ENCODE measurements at places on chromosomes 7 and 10.

DNA sequence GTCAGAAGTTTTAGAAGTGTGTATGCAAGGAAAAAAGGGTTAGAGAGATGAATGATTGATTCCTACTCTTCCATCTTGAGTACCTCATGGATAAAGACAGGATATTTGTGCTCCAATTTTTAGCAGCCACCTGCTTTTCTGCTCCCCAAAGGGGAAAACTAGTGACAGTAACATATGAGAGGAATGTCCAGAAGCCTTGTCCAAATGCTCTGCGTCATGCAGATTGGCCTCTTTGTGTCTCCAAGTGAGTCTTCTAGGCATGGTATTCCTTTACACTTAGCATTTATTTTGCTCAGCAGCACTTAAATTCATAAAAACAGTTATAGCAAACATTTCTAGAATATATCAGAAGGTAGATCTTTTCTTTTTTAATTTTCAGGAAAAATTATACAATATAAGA lies 306.8 kb downstream of the CNTNAP2 start:
- no peak for DNase-seq

DNA sequence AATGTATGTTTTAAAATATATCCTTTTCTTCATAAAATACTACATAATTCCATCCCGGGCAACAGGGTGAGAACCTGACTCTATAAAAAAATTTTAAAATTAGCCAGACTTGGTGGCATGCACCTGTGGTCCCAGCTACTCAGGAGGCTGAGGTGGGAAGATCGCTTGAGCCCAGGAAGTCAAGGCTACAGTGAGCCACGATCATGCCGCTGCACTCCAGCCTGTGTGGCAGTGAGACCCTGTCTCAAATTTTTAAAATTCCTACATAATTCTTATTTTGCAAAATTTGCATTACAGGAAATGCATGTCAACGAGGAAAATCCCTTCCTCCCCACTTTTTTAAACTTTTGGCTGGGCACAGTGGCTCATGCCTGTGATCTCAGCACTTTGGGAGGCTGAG lies 31.3 kb downstream of the AFAP1L2 start:
- DNase-seq = no peak

DNA sequence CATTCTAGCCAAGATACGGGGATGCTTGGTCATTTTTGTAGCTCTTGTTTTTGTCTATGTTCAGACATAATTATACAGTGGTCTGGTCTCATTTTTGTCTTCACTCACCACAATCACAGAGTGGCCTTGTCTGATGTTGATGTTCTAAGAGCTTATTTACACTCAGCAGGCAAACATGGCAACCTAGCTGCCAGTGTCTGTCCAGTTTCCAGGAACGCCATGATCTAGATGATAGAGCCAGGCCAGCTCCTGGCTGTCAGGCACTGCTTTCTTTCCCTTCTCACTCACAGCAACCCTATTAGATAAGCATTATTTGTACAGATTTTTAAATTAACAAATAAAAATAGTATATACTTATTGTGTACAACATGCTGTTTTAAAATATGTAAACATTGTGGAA lies 98.6 kb upstream of the PHF14 start:
- DNase-seq = no peak

DNA sequence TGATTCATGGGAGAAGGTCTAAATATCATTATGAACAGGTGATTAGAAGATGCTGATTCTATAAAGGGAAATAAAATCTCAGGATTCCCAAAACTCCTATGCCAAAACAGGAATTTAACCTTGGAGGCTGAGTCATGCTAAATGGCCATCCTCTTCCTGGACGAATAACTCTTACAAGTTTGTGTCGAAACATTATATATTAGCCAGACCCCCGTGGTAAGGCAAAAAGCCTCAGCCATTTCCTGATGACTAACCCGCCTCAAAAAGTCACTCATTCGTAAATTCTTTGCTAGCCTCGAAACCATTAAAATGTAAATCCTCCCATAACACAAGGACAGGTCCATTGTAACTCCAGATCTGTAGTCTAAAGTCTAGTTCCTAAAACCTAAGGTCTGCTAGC lies 32.0 kb downstream of the CUL2 start:
- DNase-seq = no peak

GRCh38 chr7:42460933-42461332 lies 223.9 kb upstream of the GLI3 start:
- DNase-seq = no peak

- DNase-seq = no peak
Observed at GRCh38 chr7:106165337-106165736, 53.2 kb upstream of the SYPL1 start.

DNA sequence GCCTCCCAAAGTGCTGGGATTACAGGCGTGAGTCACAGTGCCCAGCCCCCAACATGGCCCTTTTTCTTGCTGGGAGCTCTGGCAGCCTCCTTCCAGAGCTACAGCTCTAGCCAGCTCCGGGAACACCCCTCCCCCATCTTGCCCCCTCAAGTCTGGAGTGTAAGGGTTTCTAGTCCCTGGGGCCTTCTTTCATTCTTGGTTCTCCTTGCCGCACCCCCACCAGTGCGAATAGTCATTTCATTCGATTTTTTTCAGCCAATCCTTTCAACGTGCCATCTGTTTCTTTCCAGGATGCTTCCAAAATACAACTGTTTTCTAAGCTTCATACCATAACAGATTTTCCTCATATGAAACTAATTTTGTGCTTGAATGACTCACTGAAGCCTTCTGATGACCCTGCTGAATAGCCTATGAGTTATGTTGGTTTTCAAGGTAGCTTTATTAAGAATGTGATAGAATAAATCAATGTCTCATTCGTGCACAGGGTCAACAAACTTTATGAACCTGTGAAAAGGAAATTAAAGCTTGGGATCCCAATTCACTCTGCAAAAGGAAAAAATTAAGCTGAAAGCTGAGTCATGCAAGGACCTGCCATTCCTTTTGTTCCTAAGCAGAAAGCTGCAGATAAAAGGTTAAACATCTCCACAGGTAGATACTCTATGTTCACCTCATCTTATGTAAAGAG lies 38.6 kb downstream of the CDC14C start:
- DNase-seq = peak; percentile 44

GRCh38 chr7:40077849-40078248 lies 56.6 kb downstream of the MPLKIP start:
- DNase-seq = no peak

DNA sequence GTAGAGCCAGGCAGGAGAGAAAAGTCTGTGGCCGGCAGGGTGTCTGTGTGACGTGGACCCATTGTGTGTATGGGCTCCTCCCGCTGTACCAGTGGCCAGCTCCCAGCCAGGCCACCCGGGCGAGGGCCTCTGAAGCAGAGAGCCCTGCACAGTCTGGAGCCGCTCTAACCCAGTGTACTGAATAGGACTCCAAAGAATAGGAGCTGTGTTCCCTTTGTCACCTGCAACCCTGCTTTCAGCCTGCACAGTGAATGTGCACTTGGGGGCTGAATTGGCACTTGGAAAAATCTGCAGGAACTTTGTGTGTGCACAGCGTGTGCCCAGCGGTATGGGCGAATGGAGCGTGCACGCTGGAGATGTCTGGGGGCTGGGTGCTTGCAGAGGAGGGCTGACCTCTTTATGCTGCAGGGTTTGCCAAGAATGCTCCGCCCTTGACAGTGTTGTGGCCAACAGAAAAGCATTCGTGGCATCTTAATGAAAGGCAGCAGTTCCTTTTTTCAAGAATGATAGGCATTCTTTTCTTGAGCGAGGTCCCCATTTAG lies 216.2 kb downstream of the AUTS2 start:
- DNase-seq = peak; percentile 55

DNA sequence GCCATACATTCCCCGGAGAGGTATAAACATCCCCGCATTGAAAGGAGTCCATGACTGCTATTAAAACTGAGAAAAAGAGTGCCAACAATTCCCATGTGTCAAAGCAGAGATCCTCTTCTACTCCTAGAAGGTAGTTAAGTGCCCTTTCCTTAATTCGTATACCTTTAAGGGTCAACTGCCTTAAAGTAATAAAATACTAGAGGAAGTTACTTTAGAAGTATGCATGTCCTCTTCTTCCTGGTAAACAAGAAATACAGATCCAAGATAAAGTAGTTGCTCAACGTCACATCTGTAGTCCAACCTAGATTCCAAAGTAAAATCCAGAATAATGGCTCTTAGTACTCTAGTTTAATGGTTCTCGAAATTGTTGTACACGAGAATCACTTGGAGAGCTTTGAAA lies 1.5 kb upstream of the TSPAN12 start:
- DNase-seq = no peak

DNA sequence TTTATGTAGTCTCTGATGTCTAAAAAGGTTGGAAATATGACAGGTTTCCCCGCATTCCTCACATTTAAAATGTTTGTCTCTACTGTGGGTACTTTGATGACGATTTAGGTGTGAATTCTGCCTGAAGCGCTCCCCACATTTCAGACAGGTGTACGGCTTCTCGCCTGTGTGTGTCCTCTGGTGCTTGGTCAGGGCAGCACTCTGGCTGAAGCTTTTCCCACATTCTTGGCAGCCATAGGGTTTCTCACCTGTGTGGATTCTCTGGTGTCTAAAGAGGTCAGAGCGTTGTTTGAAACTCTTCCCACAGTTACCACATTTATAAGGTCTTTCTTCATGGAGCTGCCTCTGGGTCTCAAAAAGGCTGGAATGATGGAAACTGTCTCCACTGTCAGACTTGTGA lies 6.3 kb downstream of the ZNF394 start:
- DNase-seq = no peak

DNA sequence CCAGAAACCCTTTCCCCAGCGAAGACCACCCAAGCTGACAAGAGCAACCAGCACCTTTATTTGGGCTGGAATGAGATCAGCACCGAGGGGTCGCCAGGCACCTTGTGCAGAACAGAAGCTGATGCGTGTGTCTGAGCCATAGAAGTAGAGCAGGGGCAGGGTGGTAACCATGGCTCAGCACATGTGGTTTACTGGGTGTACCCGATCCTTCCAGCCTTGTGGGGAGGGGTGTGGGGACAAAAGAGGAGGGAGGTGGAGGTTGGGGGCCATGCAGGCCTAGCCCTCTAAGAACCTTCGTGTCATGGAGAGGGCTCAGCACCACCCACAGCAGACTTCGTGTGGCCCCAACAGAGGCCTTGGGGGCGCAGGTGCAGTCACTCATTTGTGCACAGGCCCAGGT lies 84.0 kb upstream of the GTF2I start:
- no peak for DNase-seq

DNA sequence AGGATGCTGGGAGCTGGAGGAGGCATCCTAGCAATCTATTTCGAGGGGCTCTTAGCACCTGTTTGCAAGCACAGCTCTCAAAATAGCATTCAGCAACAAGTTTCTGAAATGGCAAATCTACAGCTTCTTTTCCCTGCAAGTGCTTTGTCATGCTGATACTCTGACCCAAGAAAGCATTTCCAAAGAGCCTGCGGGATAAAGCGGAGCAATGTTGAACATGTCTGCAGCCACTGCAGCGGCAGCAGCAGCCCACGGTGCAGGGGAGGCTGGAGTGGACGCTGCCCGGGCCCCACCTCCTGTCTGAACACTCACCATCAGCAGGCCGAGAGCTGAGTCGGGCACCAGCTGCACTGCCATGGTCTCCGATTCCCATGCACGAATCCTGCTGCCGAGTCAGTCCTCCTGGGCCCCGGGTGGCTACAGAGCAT lies 964 bp downstream of the FRMD4A start:
- peak; percentile 73 for DNase-seq

DNA sequence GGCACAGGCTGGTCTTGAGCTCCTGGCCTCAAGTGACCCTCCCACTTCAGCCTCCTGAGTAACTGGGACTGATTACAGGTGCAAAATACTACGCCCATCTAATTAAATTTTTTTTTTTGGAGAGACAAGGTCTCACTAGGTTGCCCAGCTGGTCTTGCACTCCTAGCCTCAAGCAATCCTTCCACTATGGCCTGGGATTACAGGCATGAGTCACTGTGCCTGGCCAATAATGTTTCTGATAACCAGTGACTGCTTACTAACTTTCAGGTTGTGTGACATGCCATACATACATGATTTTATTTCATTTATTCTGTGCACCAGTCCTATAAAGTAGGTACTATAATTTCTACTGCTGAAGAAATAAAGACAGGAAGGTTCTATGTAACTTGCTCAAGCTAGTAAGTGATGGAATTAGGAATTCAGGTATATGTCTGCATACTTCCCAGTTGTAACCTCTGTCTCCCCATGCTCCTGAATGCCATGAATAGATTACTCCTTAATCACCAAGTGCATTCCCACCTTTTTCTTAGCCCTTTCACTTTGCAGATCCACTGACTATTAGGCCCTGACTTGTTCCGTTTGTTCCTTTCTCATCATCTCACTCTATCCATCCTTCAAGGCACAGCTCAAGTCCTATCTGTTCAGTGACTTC lies 28.1 kb downstream of the MCU start:
- DNase-seq = peak; percentile 57

DNA sequence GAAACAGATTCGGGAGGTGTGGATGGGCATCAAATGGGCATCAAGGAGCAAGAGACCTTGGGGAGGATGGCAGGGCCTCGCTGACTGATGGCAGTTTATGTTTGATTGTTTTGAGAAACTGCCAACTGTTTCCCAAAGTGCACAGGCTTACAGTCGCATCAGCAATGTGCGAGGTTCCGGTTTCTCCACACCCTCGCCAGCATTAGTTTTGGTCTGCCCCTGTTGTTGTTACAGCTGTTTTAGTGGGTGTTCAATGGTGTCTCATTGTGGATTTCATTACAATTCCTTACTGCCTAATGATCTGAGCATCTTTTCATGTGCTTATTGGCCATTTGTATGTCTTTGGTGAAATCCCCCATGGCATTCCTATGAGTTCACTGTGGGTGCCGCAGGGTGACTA lies 24.4 kb downstream of the AKR1E2 start:
- DNase-seq = no peak

- DNase-seq = no peak
Observed at GRCh38 chr10:6973899-6974298, 393.8 kb upstream of the PRKCQ start.

- DNase-seq = no peak
Observed at GRCh38 chr7:96728139-96728538, 18.5 kb upstream of the SEM1 start.

- no peak for DNase-seq
Observed at GRCh38 chr7:106775552-106775936, 89.5 kb upstream of the PIK3CG start.

- DNase-seq = no peak
Observed at GRCh38 chr7:95059842-95060313, 152.5 kb downstream of the PPP1R9A start.

- peak; percentile 81 for DNase-seq
Observed at GRCh38 chr7:112495810-112496462, 15.1 kb downstream of the LSMEM1 start.

DNA sequence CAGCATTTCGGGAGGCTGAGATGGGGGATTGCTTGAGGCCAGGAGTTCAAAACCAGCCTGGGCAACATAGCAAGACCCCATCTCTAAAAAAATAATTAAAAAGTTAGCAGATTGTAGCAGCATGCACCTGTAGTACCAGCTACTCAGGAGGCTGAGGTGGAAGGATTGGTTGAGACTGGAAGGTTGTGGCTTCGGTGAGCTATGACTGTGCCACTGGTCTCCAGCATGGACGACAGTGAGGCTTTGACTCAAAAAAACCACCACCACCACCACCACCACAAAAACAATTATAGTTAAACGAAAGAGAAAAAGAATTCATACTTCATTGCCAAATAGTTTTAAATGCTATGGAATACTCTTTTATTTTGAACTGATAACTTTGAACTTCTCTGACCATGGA lies 63.4 kb downstream of the VTI1A start:
- no peak for DNase-seq

GRCh38 chr7:96388620-96389383 lies 66.9 kb upstream of the SLC25A13 start:
- no peak for DNase-seq

- DNase-seq = peak; percentile 55
Observed at GRCh38 chr7:130009848-130010688, 41.1 kb downstream of the ZC3HC1 start.

Data from endodermal cell (in vitro differentiated cells).